ENCODE measurements at places on chromosomes 2 and 18. TPM values are rescaled to one million over a fixed set of nuclear protein-coding genes. Genes with fewer than 3 reads are reported as not detected.

DNA sequence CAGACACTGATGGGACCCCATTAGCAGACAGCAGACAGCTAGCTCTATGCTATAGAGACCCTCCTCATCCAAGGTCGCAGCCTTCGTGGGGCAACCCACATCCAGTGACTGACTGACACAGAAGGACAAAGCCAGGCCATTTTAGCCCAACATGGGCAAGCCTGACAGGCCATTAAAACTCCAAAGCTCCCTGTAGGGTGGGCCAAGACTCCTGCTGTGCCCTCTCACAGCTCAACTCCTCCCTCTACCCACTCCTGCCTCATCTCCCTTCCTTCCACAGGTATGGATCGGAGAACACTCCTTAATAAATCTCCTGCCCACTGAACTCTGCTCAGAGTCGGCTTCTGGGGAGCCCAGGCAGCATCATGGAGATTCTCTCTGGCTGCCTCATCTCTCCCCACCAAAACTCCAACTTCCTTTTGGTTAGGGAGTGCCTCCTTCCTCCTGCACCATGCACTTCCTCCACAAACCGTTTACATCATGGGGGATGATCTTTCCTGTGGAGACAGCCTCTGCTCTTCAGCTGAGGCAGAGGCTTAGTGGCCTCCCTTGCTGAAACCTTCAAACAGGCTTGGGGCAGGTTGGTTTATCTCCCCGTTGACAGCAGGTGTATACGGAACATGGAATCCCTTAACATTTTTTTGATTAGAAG, 86.5 kb downstream of the ACTR3 start:
- DNase-seq = no peak

DNA sequence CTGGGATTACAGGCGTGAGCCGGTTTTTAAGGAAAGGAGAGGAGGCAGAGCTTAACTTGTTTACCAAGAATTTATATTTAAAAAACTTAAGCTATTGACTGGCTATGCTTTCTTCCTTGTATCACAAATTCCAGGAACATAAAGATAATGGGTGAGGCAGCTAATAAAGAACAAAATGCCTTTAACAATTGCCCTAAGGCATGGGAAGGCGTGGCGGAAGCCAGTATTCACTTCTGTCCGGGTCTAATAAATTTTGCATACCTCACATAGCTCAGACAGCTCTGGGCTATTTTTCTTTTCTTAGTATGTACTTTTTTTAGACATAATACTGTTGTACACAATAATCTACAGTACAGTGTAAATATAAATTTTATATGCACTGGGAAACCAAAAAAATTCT, 1.0 kb upstream of the LDAH start:
- DNase-seq = no peak

GRCh38 chr18:8688816-8689215, 16.5 kb upstream of the MTCL1 start:
- no peak for DNase-seq

- no peak for DNase-seq
Observed at GRCh38 chr2:44740678-44741077, 200.8 kb upstream of the SIX3 start.

HJURP gene
- total RNA-seq = 3.5 TPM

TBR1 gene
- total RNA-seq = not detected

CCDC150 gene
- 8.5 TPM for total RNA-seq

XDH gene
- under 0.01 TPM for total RNA-seq
